ENCODE measurements at places on chromosomes 6 and 20.

DNA sequence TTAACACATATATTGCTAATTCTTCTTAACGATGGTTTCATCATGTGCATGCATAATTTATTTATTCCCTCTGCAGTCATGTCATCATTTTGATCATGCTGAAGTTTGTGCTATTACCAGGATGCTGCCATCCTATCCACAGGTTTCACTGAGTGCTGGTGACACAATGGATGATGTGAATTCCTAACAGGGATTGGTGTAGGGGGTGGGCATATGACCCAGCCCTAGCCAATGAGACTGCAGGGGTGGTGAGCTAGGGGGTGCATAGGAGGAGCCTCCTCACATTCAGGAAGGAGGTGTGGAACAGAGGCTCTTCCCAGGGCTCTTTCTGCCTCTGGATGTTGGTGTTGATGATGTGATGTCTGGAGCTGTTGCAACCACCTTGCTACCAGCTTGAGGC, 7.5 kb downstream of the CST5 start:
- no peak for DNase-seq

DNA sequence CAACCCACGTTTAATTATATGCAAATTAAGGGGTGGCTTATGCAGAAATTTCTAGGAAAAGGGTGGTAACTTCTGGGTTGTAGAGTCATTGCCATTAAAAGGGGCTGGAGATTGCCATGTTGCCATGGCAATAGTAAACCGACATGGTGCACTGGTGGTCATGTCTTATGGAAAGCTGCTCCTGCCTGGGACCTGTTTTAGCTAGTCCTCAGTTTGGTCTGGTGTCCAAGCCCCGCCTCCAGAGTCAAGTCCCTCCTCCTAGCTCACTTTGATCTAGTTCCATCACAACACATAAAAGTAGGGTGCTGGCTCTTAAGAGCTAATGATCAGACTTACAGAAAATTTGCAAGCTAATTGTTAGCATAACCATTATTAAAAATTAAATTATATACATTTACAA, 5.3 kb downstream of the SLC22A2 start:
- no peak for DNase-seq

- no peak for DNase-seq
Measured at GRCh38 chr6:13985663-13986325, 61.0 kb downstream of the RNF182 start.

- DNase-seq, result no peak
Measured at GRCh38 chr6:107419733-107420132, 39.6 kb downstream of the PDSS2 start.

GRCh38 chr6:38193051-38193450, 373.5 kb downstream of the ZFAND3 start:
- no peak for DNase-seq

DNA sequence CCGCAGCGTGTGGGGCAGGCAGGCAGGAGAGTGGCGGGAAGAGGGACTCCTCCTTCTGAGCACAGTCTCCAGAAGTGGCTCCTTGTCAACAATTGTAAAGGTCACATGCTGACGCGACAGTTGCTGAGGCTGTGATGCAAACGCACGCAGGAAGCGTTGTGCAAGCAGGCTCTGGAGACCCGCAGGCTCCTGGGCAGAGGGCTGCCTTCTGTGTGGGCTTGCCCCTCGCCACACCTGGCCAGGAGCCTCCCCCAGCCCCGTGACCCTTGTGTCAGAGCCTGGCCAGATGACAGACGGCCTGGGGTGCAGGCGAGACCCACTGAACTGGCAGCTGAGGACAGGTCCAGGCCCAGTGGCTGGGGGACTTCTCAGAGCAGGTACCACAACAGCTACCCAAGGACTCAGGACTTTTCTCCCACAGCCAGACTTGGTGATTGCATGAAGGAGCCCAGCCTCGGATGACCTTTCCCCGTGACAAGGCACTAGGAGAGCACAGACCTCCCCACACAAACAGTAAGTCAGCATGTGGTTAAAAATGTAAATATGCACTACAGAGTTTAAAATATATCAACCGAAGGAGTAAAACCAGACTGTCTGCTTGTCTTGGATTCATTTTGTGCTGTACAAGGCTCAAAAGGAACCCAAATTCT, 222.1 kb upstream of the RREB1 start:
- DNase-seq, result no peak

- DNase-seq, result no peak
Measured at GRCh38 chr6:169809386-169809785, 58.0 kb downstream of the ERMARD start.

DNA sequence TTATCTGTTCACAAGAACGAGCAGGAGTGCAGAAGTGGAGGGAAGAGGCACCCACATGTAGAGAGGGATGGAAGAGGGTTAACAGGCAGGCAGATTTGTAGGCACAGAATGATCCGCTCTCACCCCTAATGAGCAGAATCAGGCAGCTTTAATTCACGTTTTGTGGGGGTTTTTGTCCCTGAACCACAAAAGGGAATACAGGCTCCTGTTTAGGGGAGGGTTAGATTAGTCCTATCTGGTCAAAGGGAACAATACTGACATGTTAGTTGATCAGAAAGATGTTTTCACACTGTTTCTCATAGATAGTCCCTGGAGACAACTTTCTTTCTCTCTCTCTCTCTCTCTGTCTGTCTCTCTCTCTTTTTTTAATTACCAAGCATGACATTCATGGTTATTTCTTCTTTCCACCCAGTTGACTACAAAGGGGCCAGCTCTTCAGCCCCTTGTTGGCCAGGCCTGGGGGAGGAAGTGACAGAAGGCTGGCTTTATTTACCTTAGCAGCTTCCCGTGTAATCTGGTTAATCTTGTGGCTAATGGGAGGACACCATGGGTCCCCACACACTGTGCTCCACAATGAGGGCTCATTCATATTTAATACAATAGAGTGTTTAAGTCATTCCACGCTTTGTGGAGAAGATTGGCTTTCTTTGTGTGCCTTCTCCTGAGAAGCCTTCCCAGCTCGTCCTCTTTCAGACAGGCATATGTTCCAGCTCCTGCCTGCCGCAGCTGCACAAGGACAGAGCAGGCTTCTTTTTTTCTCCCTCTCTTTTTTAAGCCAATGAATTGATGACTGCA, 958.8 kb downstream of the TFAP2A start:
- no peak for DNase-seq

DNA sequence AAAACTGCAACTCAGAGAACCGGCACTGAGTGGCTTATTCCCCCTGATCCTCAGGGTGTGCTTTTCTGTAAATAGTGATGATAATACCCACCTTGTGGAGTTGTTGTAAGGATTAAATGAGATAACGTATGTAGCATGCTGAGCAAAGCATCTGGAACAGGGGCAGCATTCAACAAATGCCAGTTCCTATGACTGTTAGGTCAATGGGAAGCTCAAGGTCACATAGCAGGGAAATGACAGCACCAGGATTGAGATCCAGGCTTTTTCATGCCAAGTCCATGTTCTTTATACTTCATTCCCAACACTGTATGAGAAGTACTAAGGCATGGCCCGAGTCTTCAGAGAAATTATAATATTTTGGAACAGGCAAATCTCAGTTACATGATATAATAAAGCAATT, 5.1 kb downstream of the RCAN2 start:
- DNase-seq, result no peak

GRCh38 chr20:2917266-2917665, 44.0 kb downstream of the PTPRA start:
- DNase-seq, result no peak

DNA sequence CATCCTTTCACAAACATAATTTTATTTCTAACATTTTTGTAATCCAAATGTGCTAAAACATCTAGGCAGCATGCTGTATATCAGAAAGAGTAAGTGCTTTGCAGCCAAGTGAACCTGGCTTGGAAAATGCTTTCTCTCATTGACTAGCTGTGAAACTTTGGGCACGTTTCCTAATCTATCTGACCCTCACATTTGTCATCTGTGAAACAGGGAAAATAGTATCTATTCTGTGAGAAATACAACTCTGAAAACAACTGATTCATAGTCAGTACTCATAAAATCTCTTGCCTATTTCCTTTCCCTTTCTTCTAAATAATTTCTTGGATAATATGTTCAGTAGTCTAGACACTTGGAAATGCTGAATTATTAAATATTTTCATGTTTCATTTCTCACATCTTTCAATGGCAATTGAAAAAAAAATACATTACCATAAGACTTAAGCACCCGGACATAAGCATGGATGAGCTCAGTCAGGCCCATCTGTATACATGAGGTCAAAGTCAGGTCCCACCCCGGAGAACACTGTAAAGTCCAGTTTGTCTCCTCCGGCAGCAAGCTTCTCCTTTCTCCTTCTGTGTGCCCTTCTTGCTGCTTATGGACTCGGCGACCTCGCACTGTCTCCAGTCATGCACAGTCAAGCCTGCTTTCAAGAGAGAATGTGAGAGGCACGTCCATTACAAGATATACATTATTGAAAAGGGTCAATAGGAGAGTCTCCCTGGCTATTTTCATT, 455.0 kb upstream of the SOX4 start:
- DNase-seq, result no peak

GRCh38 chr6:43037197-43037596, 15.8 kb downstream of the RRP36 start:
- no peak for DNase-seq

DNA sequence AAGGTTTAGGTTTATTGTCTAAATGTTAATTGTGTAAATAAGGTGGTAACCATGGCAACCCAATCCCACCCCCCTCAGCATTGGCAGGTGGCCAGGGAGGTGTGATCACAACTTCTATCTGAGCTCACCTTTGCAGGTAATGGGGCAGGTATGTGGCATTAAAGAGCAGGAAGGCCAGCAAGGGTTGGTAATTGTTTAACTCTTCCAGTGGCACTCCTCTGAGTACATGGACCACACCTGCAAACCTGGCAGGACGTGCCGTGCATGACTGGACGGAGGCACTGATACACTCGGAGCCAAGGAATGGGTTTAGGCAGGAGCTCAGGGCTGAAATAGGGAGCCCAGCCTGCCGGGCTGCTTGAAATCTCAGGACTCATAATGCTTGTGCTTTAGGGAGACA, 107.0 kb upstream of the BMP2 start:
- no peak for DNase-seq

GRCh38 chr6:6918216-6918983, 189.4 kb upstream of the RREB1 start:
- DNase-seq, result peak; percentile 50

- DNase-seq, result no peak
Measured at GRCh38 chr6:150196942-150197745, 54.3 kb downstream of the PPP1R14C start.

GRCh38 chr6:49342410-49342809, 120.6 kb downstream of the MMUT start:
- no peak for DNase-seq

DNA sequence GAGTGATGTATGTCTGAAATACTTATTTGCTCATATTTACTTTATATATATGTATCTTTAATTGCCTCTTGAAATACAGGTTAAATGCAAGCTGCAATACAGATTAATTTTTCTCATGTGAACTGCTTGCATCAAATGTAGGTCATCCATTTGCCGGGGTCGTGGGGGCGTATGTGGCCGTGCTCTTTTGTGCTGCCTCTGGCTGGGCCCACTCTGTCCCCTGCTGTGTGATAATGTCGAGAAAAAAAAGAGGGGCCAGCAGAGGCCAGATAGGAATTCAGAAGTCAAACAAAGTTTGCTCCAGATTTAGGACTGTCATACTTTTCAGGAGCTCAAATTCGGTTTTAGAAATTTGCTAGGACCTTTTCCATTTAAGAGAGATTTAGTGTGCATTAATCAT, 459.6 kb upstream of the SOX4 start:
- no peak for DNase-seq

DNA sequence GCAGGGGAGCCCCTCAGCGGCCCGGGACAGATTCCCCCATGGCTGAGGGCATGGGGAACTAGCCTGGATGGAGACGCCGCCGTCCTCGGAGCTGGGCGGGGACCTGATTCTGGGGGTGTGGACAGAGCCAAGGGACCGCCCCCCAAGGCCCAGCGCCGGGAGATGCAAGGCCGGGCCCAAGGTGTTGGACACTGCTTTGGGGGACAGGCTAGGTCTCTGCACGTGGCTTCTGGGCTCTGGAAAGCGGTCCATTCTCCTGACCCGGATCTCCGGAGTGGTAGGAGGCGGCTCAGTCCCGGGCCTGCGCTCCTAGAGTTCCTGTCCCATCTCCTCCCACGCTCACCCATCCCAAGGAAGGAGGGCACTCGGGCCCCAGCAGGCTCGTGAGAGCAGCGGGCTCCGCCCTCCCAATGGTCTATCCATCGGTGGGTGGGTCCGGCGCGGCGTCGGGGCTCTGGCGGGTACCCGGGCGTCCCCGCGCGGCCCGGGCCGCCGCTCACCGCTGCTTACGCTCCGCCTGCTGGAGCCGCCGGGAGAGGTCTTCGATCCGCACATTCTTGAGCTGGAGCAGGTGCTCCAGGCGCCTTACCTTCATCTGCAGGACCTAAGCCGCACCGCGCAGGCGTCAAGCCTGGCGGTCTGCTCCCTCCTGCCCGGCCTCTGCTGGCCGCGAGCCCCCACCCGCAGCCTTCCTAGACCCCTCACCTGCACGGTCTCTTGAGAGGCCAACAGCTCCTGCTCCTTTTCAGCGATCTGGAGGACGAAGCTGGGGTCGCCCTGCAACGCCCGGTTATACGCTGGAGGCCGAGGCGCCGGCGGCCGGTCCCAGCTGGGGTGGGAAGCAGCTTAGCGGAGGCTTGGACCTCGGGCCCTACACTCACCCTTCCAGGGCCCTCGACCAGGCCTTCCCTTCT, 3.3 kb downstream of the SPEF1 start:
- no peak for DNase-seq

- no peak for DNase-seq
Measured at GRCh38 chr6:119350952-119351372, 1.4 kb upstream of the MAN1A1 start.

- no peak for DNase-seq
Measured at GRCh38 chr6:79635232-79635543, 4.1 kb downstream of the SH3BGRL2 start.

- no peak for DNase-seq
Measured at GRCh38 chr20:61451953-61452352, 199.9 kb downstream of the CDH4 start.

- DNase-seq, result peak; percentile 75
Measured at GRCh38 chr20:38152175-38152620, 12.9 kb downstream of the TGM2 start.

- DNase-seq, result no peak
Measured at GRCh38 chr6:12719017-12719416, 2.5 kb downstream of the PHACTR1 start.

DNA sequence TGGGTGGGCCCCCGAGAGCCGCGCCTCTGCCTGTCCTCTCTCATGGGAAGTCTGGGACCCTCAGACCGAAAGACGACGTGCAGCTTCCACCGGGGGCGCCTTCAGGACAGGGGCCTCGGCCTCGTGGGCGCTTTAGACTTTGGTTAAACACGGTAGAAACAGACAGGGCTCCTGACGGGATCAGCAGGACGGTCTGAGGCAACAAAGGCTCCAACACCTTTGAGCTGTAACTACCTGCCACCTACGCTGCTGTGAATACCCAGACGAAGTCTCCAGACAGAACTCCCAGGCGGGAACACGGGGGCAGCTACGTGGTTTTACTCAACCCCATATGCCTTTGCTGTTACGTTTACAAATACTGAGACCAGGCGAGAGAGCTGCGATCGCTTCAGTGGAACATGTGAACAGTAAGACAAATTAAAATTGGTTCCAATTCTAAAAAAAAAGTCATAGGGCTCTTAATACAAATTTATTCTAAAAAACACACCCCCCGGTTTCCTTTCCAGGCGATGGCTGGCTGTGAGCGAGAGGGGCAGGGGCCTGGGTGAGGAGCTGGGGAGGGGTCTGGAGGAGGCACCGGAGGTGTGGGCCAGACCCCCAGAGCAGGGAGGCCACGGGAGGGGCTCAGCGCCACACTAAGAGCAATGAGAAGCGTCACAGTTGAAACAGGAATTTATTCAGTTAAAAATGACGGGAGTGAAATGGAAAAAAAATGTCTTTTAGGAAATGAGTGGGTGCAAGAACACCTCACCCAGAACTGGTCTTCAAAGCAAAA, 453.2 kb downstream of the QKI start:
- no peak for DNase-seq

GRCh38 chr6:22826961-22827360, 257.6 kb downstream of the HDGFL1 start:
- DNase-seq, result no peak
